Epithelial cell of esophagus (primary cell): ENCODE measurements at places on chromosomes 12 and 14.

GRCh38 chr14:93954900-93955849 is 21.2 kb downstream of the ASB2 start:
- DNase-seq: no peak

- peak; percentile 47 for DNase-seq
Measured at GRCh38 chr12:105355752-105356151, 25.3 kb downstream of the C12orf75 start.

DNA sequence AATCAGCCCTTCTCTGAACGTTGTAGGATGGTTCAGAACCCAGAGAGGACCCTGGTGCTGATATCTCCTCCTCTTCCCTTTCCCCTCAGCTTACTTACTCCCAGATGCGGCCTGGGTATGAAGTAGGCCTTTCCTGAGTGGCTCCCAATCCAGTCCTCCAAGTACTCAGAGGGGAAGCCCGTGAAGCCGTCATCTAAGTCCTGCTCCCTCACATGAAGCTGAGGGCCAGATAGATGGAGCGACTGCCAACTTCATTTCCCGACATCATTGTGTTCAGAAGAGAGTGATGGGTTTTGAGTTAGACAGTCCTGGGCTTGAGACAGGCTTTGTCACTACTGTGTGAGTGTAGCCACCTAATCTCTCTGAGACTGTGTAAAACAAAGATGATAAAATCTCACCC is 2.7 kb downstream of the APOLD1 start:
- no peak for DNase-seq

DNA sequence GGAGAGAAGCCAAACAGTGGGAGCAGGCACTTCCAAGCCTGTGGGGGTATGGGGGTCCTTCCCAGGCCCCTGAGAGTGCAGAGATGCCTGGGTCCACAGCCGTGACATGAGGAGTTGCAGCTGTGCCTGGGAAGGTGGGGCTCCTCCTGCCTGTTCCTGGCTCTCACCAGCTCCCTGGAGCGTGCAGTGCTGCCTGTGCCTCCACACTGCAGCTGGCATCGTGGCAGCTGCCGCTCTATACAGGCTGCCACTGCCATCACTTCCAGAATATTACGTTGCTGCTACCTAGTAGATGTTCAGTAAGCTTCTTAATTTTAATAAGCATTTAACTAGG is 223.7 kb downstream of the KCNC2 start:
- no peak for DNase-seq

- no peak for DNase-seq
Measured at GRCh38 chr14:99471731-99472130, 8.9 kb downstream of the SETD3 start.

- DNase-seq: peak; percentile 86
Measured at GRCh38 chr14:76929927-76930326, 98.6 kb downstream of the IRF2BPL start.

DNA sequence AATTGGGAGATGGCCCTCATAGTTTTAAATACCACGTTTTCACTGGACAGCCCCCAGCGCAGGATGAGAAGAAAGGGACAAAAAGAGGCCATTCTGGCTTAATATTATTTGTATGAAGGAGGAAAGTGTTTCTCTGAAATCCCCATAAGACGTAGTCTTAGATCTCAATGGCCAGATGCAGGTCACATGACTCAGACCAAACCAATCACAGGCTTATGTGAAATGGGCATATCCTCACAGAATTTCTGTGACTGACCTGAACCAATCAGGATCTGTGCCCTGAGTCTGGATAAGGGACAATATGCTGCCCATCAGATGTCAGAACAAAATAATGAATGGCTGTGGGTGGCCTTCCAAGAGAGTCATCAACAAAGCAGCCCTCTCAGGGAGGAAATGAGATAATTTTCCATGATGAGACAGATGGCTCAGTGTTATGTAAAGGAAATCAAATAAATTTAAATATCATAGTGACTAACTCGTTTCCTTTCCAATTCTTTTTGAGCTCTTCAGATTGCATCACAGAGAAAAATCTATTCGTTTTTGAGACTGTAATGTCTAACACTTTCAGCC is 1009.5 kb upstream of the TMEM132C start:
- DNase-seq: peak; percentile 61
